ENCODE measurements at places on chromosomes 11 and 22.

DNA sequence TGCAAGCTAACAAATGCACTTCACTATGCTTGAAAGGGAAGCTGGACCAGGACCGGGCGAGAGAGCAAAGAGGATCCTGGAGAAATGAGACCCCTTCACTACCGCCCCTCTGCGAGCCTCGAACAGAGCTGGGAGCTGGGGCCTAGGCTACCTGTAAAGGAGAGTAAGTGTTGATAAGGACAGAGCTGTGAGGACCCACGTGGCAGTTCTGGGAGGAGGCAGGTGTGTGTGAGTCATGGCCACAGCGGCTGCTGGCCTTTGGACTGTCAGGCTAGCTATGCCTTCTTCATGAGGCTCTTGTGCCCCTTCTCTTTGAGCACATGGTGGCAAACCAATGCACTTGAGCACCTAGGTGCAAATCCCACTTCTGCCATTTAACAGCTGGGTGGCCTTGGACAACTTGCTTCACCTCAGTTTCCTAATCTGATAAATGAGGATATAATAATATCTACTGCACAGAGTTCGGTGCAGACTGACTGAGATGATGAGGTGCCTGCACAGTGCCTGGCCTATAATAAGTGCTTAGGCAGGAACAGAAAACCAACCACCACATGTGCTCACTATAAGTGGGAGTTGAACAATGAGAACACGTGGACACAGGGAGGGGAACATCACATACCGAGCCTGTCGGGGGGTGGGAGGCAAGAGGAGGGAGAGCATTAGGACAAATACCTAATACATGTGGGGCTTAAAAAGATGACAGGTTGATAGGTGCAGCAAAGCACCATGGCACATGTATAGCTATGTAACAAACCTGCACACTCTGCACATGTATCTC lies 35.3 kb upstream of the KCNJ11 start:
- no peak for DNase-seq

DNA sequence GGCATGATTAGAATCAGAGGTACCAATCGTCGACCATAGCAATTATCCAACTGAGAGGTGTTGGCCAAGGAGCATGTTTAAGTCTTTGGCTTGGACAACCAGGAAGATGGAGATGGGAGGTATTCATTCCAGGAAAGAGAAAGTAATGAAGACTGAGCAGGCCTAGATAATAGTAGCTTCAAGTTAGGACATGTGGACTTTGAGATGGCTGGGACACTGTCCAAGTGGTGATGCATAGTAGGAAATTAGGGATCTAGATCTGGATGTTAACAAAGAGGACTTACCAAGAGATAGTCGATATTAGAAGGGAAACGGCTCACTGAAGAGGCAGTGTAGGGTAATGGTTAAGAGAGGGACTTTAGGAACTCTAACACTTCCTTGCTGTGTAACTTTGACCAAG lies 266.7 kb downstream of the FAM76B start:
- DNase-seq = no peak

DNA sequence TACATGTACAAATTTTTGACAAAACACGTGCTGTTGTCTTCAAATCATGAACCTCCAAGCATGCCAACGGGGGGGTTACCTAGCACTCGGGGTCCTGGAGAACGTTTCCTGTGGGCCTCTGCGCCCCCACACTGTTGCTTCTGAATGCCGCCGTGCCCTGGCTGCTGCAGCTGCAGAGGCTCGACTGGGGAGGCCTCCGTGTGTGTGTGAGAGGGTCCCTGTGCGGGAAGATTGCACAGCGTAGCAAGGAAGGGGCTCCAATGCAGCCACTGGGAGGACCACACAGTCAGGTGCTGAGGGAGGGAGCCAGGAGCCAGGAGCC lies 1322.2 kb downstream of the TBC1D22A start:
- DNase-seq = no peak

DNA sequence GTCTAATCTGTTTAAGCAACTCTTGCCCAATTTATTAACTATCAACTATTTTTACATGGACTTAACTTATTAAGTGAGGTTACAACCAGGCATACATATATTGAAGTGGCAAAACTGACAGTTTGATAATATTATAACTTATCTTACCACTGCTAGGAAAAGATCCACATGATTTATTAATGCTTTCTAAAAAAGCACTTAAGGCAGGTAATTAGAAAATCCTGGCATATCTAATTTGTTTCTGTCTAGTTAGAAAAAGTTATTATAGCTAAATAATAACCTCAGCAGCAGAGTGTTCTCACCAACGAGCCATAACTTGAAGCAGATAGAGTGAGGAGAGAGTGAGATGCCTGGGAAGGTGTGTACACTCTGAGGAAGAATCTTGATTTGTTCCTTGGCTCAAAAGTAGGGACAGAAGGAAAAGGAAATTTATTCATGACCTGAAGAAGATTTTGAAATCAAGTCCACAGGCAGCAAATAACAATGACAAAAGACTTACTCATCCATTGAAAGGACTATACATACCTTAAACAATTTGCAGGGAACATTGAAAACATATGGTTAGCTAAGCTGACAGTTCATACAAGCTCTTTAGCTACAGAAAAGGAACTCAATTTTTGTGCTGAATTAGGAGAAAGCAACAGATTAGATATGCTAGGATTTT lies 7.1 kb upstream of the MUC15 start:
- DNase-seq = no peak

- DNase-seq = peak; percentile 59
These were observed 30.0 kb upstream of the RAB39A start for GRCh38 chr11:107898270-107898669.

GRCh38 chr22:32900886-32901635 lies 99.6 kb downstream of the TIMP3 start:
- no peak for DNase-seq

- no peak for DNase-seq
These were observed 245.4 kb downstream of the GRIK4 start for GRCh38 chr11:120756931-120757330.
